Suppressor macrophage treated with lipopolysaccharide for 1 hour (primary cell): ENCODE measurements at places on chromosomes 1 and 21.

GRCh38 chr1:70156529-70157120, 48.8 kb downstream of the LRRC40 start:
- peak; percentile 38 for DNase-seq

GRCh38 chr1:116172666-116173065, 61.5 kb downstream of the MAB21L3 start:
- no peak for DNase-seq

DNA sequence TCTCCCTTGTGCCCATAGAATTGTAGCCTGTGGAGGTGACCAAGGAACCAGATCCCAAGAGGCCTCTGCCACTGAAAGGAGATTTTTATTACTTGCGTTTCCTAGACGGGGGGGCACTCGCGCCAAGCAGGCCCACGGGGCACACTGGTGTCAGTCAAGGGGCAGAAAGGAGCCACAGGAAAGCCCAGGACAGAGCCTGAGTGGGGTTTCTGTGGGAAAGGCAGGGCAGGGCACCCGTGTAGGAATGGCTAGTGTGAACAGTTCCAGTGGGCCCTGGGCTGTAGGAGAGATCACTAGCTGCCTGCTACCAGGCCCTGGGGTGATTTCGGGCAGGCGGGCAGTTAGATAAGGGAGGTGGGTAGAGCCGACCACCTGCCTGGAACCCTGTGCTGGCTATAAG, 70.8 kb downstream of the ADARB1 start:
- no peak for DNase-seq

DNA sequence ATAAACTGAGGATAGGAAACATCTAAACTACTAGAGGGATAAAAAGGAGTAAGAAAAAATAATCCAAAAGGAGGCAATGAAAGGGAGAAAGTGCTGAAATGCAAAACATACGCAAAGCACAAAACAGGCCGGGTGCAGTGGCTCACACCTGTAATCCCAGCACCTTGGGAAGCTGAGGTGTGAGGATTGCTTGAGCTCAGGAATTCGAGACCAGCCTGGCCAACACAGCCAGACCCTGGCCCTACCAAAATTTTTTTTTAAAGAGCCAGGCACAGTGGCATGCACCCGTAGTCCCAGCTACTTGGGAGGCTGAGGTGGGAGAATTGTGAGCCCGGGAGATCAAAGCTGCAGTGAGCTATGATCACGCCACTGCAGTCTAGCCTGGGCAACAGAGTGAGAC, 10.5 kb downstream of the SPOCD1 start:
- no peak for DNase-seq

DNA sequence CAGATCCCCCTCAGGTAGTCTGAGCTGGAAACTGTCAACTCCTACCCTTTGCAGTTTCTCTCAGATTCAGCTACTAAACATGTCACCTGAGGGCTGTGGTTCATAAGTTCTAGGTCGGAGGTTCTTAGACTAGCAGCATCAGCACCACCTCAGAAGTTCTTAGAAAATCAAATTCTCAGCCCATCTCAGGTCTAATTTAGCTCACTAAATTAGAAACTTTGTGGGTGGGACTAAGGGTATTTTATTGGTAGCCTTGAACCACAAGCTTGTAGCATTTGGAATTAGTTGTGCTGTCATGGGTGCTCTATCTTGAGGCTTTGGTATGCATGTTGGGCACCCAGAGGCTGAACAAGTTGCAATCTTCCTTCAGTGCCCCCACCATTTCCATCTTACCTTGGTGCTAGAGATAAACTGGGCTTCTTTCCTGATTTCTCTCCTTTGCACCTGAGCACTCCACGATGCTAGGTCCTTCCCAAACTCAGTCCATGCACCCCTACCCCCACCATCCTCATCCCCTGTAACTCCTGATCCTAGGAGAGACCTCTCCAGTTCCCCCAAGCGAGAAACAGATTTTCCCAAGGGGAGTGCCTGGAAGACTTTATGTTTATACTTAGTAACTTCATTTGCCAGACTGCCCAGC, 54.2 kb downstream of the S1PR1 start:
- no peak for DNase-seq

DNA sequence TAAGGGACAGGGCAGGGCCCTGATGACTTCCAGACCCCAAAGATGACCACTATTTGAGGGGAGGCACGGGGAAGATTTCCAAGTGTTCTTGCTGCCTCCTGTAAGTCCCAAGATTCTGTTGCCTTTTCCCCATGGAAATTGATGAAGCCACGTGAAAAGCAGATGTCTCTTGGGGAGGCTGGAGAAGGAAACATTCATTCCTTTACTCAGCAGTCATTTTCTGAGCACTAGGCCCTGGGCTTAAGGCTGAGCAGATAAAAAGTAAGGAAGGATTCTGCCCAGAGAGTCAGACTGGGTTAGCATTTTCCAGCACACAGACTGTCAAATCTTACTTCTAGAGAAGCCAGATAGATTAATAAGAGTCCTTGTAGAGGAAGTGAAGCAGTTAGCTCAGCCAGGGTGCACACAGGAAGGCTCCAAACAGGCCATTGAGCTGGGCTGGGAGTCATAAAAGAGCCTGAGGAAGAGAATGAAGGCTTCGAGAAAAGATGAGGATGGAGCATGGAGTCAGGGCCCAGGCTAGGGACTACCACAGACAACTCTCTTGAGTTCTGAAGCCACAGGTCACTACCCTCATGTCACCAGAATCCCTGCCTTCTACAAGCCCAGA, 10.1 kb downstream of the EXTL1 start:
- DNase-seq = no peak

GRCh38 chr21:15904389-15904788, 174.6 kb downstream of the USP25 start:
- no peak for DNase-seq

DNA sequence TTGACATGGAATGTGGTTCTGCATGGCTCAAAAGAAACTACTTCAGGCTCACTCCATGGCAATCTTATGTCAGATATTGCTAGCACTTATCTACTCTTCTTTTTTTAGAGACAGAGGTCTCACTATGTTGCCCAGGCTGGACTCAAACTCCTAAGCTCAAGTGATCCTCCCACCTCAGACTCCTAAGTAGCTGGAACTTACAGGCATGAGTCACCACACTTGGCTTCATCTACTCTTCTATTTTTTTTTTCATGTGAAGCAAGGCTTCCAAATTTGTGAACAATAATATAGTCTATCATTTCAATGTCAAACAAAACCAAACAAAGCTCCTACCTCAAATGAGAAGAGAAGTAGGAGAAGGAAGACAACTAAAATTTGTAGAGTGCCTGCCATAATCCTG, 7.5 kb upstream of the PSEN2 start:
- DNase-seq = peak; percentile 51

- no peak for DNase-seq
Observed at GRCh38 chr1:27070390-27071048, 57.9 kb upstream of the TENT5B start.

DNA sequence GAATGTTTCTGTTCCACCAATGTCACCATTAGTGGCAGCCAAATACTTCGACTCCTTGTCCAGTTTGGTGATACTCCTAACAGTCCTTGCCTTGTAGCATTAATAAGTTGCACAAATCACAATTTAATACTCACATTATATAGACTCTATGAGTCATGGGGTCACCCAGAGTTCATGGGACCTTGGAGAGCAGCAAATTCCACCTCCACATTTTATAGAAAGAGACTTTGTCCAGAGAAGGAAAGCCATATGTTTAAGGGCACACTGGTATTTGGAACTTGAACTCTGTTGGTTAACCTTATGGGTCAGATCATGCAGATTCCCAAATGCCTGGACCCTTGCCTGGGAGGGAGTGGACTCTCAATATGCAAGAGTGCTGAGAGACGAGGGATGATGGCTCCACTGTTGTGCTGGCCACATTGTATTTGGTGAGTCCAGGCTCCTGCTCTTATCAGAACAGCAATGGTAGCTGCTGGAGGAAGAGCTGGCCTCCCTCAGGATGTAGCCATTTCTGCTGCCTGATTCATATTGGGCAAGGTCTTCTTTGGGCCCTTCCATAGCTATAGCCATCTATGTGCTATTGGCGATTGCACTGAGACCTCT, 30.6 kb downstream of the DNAJC6 start:
- DNase-seq = no peak

- no peak for DNase-seq
Observed at GRCh38 chr1:60025552-60025951, 48.0 kb downstream of the C1orf87 start.

GRCh38 chr1:226579781-226580323, 31.3 kb downstream of the STUM start:
- DNase-seq = no peak

GRCh38 chr1:17742583-17742982, 12.6 kb upstream of the ACTL8 start:
- no peak for DNase-seq

DNA sequence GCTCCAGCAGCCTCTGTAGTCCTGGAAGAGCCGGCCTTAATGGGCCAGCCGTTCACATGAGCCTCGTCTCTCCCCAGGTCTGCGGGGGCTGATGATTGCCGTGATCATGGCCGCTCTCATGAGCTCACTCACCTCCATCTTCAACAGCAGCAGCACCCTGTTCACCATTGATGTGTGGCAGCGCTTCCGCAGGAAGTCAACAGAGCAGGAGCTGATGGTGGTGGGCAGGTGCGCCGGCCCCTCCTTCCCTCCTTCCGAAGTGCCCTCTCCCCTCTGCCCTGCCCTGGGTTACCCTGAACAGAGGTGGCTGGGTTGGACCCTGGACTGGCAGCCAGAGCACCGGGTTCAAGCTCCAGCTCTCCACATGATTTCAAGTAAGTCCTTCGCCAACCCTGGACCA, 13.1 kb downstream of the SLC5A9 start:
- DNase-seq = no peak

- DNase-seq = no peak
Observed at GRCh38 chr1:16351456-16351993, 755 bp downstream of the FBXO42 start.

GRCh38 chr1:2019172-2019543, at the start of gene GABRD:
TSS of gene GABRD (plus strand) at chr1:2019345. CDS start at chr1:2019424, 79 bp downstream.
- DNase-seq = peak; percentile 25

DNA sequence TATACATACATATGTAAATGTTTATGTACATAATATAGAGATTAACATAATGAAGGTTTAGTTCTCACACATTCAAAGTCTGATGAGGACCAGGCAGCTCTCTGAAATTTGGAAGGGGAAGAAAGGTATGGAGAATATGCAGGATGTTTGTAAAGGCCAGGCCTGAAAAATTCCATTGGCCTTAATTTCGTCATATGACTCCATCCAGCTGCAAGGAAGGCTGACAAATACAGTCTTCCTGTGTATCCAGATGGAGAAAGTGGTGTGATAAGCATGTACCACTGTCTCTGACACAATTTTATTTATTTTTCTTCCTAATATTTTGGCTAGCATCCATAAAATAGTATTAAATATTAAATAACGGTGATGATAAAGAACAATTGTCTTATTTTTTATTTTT, 6.3 kb upstream of the SGIP1 start:
- no peak for DNase-seq

DNA sequence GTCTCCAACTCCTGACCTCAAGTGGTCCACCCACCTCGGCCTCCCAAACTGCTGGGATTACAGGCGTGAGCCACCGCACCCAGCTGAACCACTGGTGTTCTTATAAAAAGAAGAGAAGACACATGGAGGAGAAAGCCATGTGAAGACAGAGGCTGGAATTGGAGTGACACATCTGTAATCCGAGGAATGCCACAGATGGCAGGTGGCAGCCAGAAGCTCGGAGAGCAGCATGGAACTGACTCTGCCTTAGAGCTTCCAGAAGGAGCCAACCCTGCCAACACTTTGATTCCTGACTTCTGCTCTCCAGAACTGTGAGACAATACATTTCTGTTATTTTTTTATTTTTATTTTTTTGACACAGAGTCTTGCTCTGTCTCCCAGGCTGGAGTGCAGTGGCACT, 59.0 kb upstream of the ATP2B4 start:
- DNase-seq = no peak

DNA sequence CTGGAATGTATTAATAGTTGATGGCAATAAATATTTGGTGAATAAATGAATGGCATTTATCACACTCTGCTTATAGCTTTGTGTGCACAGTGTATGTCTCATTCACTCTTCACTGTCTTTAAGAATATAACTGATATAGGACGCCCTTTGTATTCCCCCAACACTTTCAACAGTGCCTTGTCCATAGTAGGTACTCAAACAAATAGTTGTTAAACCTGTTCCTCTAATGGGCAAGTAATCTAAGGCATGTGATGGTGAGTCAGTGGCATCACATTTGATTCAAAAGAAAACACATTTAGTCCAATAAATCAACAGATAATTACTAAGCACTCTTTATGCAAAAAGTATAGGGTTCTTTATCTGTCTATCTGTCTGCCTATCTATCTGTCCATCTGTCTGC, 11.2 kb upstream of the RXRG start:
- DNase-seq = no peak

DNA sequence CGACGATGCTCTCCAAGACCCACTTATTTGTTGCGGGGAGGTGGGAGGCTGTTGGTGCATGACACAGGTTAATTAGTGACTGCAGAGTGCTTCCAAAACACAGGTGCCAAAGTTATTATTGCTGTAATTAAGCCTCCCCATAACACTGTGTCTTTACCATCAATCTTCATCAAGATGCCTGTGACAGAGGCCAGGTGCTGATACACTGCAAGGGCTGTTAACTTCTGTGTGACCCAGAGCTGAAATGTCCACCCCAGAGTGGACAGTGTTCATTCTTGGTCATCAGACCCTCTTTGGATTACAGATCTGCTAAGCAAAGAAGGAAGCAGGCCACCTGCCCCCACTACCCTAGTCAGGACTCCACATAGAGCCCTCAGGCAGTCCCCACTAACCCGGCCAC, 55.5 kb downstream of the CAPN8 start:
- DNase-seq = no peak

GRCh38 chr1:55894521-55894920, 679.4 kb upstream of the USP24 start:
- no peak for DNase-seq

- no peak for DNase-seq
Observed at GRCh38 chr1:117985239-117985638, 55.7 kb downstream of the WDR3 start.

GRCh38 chr1:37497832-37498231, 16.7 kb downstream of the MEAF6 start:
- DNase-seq = no peak

DNA sequence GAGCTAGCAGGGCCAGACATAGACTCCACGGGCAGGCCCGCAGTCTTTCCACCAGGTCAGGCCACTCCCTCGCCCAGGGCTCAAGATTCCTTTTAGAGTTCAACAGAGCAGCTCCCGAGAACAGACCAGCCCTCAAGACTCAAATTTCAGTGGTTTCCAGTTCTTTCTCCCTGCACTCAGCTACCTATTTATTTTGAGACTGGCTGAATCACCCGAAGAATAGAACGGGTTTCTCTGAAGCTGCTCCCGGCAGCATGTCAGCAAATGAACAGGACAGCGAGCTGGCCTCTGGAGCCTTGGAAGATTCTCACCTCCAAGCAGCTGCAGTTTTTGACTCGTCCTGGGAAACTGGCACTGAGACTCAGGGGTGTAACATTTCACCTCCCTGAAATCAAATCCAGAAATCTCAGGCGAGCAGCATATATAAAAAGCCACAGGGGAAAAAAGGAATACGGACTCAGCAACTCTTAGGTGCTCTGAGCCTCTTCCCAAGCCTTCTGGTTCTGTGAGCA, 177.9 kb downstream of the CLIC6 start:
- no peak for DNase-seq
